Caki2 (cell line): ENCODE measurements at places on chromosomes 7 and 10. TPM values are rescaled to one million over a fixed set of nuclear protein-coding genes. Genes with fewer than 3 reads are reported as not detected.

LRIT1 gene
- not detected in 2 replicates for total RNA-seq

HMX2 gene
- not detected in 2 replicates for total RNA-seq

LIPK gene
- total RNA-seq, result not detected in 2 replicates

CNPY1 gene
- not detected in 2 replicates for total RNA-seq

ZCCHC24 gene
- 3.7 and 5.7 TPM in 2 replicates for total RNA-seq

CHAT gene
- not detected in 2 replicates for total RNA-seq

SEMA3A gene
- 10.2 and 26.6 TPM in 2 replicates for total RNA-seq

HECW1 gene
- 14.0 and 35.3 TPM in 2 replicates for total RNA-seq

ACTL6B gene
- not detected in 2 replicates for total RNA-seq

GDF10 gene
- total RNA-seq, result not detected in 2 replicates

C10orf62 gene
- 0.41 TPM in 1 of 2 replicates, not detected in the other for total RNA-seq

RADIL gene
- total RNA-seq, result 2.2 TPM in 1 of 2 replicates, not detected in the other

POM121C gene
- 2.3 and 7.5 TPM in 2 replicates for total RNA-seq

ABCB4 gene
- 0.03 TPM in 1 of 2 replicates, not detected in the other for total RNA-seq

FZD8 gene
- 23.4 and 26.5 TPM in 2 replicates for total RNA-seq
